ENCODE measurements at places on chromosomes 5 and 9.

DNA sequence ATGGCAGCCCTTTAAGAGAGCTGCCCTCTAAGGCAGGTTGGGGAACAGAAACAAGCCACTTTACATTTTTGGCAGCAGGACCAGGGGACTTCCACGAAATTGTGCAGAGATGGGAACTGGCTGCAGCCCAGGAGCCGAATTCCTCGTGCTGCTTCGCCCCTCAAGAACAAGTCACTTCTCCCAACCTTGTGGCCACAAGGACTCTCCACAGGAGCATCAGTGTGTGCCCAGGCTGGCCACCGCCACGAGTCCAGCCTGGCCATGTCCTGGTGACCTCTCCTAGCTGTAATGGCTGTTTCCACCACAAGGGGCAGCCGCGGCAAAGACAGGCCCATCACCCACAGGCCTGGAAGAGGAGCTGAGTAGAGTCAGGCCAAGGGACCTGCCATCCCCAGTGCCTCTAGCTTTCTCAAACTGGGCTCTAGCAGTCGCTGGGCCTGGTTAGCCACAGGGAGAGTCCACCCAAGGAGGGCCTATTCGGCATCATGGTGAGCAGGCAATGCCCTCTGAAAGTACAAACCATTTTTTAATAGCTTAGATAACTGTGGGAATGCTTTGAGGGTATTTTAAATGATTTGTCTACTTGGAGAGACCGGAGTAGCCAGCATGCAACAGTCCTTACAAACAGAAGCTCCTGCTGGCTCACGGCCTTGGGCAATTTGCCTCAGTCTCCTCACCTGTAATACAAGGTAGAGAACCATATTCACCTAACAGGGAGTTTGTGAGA, 129.0 kb downstream of the COL23A1 start:
- DNase-seq = peak; percentile 65

DNA sequence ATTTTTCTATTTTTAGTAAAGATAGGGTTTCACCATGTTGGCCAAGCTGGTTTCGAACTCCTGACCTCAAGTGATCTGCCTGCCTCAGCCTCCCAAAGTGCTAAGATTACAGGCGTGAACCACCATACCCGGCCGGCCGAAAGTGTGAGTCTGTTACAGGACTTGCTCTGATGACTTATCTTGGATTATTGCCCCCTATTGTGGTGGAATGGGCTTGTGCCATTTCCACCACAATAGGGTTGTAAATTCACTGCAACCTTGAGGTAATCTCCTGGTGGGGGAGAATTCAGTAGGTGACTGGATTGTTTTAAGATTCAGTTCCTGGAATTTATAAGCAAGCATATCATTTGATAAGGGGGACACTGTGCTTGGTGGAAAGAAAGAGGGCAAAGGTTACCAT, 15.0 kb upstream of the HMGCR start:
- DNase-seq = peak; percentile 8

DNA sequence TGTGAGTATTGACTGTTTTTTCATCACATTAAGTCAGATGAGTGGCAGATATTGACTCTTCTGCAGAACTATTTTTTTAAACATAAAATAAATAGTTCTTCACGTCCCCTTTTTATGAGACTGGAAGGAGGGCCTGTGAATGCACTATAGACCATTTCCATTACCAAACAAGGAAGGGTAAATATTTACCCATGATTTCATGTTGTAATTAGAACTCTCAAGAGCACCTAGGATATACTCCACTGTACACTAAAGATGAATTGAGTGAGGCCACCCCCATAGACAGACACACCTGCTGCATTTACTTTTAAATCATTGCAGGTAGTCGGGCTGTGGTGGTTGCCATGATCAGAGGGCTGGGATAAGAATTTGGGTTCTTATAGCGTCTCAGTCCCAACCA, 22.6 kb downstream of the SLC36A1 start:
- DNase-seq = no peak

DNA sequence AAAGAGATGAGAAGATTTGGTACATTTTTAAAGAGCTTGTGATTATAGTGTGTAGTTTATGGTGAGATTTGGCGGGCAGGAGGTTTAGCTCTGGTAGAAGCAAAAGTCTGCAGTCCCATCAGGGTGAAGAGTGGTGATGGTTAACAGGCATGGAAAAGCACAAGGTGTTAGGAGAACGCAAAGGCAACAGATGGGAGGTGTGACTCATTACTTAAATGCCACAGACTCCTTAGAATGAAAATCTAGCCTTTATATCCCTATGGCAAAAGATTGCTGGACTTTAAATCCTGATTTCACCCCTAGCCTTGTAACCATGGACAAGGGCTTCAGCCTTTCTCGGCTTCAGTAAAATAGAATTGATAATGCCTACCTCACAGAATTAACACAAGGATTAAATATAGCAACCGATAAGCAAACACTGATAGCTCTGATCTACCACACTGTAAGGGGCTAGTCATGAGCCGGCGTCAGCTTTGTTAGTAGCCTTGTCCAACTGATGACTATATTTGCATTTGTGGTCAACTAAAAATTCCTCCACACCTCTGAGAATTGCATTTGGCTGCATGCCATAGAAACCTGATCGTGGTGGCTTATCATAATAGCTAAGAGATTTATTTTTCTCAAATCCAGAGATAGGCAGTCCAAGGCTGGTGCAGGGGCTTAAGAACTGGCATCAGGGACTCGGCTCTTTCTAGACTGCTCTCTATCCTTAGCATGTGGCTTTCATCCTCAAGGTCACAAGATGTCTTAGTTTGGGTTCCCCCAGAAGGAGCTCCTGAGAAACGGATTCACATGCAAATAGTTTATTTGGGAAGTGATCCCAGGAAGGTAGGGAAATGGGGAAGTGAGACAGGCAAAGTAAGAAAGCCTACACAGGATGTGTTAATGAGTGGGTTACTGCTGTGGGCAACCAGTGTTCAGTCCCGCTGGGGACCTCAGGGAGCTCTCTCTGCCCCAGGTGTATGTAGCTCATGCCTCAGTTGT, 19.6 kb downstream of the MFAP3 start:
- peak; percentile 49 for DNase-seq
